ENCODE measurements at places on chromosomes 7 and 10. TPM values are rescaled to one million over a fixed set of nuclear protein-coding genes. Genes with fewer than 3 reads are reported as not detected.

Gene VWA2
- total RNA-seq = not detected

Gene FMC1
- total RNA-seq = 1.7 TPM

Gene DKK1
- not detected for total RNA-seq

Gene TSPAN13
- 0.47 TPM for total RNA-seq

Gene PRPF18
- 22.1 TPM for total RNA-seq

Gene ADRA2A
- not detected for total RNA-seq

Gene HOXA5
- total RNA-seq = not detected

Gene UNCX
- total RNA-seq = not detected

Gene CYP2C18
- total RNA-seq = 0.62 TPM

Gene ADAM22
- total RNA-seq = 1.8 TPM

Gene EIF5AL1
- 0.46 TPM for total RNA-seq

Gene PLPP4
- not detected for total RNA-seq

Gene BTBD16
- not detected for total RNA-seq

Gene NAT16
- not detected for total RNA-seq

Gene OR2A12
- total RNA-seq = not detected

Gene NUTM2D
- 1.3 TPM for total RNA-seq

Gene LZTS2
- 15.7 TPM for total RNA-seq

Gene OR6B1
- not detected for total RNA-seq

Gene ATXN7L1
- total RNA-seq = 16.9 TPM

Gene CAMK2B
- 1.1 TPM for total RNA-seq

Gene CC2D2B
- not detected for total RNA-seq

Gene ACTL6B
- not detected for total RNA-seq

All from activated CD4-positive, alpha-beta T cell treated with anti-CD3 and anti-CD28 coated beads for 36 hours (primary cell).